ENCODE measurements at places on chromosomes 5 and 9.

DNA sequence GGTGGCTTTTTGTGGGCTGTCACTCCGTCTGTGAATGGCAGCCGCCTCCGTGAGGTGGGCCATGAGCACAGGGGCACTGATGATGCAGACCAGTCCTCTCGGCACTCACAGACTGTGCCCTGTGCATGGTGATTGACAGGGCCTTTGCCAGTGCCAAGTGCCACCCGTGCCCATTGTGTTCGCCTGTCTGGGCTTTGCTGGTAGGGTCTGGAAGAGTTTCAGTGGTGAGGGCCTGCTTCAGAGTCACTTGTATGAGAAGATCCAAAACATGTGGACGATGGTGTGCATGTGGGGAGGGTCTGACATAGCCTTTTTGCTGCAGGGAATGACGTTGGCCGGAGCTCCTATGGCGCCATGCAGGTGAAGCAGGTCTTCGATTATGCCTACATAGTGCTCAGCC lies 34.9 kb downstream of the TENT4A start:
- DNase-seq = no peak

GRCh38 chr5:98570010-98570409 lies 203.5 kb upstream of the RGMB start:
- no peak for DNase-seq

DNA sequence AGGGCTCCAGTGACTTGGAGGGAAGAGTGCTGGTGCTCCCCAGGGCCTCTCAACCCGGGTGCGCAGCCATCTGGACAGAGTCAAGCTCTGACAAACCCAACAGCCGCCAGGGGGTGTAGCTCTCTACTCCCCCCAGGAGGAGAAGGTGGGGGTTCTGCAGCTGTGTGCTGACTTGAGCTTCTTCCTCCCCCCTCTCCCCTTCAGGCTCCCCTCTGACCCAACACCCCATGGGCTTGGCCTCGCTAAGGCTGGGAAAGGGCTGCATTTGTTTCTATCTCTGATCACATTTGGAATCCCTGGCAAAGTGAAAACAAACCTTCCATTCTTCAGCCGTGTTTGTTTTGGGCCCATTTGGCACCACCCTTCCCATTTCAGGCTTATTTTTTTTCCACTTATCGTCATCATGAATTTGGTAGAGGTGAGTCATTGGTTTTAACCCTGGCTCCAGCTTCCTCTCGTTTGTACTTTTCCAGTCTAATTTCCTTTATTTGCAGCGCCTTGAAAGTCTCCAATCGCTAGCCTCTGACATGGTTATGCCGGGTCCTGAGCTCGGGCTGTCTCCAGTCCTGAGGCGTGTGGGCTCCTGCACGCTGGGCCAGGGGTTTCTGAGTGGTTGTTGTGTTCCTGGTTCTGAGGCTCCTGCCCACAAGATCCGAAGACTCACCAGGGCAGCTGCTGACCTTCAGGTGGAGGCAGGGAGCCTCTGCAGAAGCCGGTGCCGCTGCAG lies 36.1 kb downstream of the DAP start:
- DNase-seq = no peak

GRCh38 chr5:146463446-146463845 lies 16.3 kb downstream of the TCERG1 start:
- DNase-seq = no peak

GRCh38 chr5:77588175-77588574 lies 50.3 kb downstream of the OTP start:
- DNase-seq = no peak

DNA sequence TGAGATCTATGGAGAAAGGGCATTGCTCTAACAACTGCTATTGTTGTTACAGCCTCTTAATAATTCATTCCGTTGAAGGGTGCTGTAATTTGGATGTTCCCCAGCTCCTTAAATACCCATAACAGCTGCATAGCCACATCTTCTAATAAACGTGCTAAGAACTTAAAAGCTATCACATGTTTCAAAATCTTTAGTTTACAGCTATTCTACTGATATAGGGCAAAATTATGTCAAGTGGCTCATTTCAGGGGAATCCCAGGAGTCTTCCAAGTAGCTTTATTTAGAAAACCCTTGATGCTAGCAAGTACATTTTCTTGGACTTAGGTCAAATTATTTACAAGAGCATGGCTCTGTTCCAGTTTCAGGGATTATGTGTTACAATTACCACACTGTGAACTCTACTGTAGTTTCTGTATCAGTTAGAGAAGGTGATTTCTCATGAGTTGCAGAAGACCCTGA lies 990.4 kb upstream of the ACO1 start:
- DNase-seq = no peak

DNA sequence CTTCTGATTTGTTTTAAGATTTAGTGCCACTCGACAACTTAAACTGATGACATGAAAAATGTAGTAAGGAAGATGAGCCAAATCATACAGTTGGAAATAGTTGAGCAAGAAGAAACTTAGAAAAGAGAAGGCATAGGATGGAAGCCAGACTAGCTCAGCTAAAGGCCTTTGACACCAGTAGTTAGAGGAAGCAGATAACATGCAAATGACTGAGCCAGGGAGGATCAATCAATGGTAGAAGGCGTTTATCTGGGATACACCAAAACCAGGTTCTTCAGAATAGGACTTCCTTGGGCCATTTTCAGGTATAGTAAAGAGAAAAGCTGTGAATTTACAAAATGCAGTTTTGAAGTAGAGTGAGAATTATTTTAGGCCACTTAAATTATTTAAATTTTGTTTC lies 3.2 kb downstream of the TDRD7 start:
- peak; percentile 11 for DNase-seq

DNA sequence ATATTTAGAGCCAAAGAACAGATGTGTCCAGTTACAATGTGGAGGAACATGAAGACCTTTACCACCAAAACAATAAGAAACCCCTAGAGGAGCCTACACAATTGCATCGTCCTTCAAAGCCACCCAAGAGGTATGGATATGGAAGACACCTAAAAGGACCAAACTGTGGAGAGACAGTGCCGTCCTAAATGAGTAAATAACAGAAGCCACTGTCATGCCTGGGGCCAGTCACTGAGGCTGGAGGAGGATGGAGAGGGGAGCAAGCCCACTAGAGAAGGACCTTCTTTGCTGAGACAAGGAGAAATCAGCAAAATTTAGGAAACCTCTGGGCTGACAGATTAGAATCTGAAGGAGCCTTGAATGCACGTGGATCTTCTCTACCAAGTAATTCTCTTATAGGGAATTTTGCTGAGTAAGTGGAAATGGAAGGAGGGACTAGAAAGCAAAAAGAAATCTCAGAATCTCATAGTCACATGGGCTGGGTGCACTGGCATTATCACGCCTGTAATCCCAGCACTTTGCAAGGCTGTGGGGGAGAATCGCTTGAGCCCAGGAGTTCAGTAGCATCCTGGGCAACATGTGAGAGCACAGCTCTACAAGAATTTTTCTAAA lies 27.6 kb downstream of the PLEKHG4B start:
- DNase-seq = no peak

DNA sequence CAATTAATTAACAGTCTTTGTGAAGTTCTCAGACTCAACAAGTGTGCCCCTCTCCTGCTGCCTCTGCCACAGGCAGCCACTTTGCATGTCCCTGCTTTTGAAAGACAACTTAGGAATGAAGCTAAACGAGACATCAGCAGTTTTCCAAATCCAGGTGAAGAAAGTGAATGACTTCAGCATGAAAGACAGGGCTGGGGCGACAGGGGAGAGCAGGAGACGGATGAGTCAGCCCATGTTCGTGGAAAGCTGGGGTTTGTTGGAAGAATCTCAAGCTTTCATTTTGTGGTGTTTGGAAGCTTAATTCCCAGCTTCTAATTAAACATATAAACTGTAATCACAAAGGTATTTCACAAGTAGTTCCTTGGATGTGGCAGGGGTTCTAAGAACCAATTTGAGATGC lies 207.8 kb upstream of the MAP3K1 start:
- no peak for DNase-seq

DNA sequence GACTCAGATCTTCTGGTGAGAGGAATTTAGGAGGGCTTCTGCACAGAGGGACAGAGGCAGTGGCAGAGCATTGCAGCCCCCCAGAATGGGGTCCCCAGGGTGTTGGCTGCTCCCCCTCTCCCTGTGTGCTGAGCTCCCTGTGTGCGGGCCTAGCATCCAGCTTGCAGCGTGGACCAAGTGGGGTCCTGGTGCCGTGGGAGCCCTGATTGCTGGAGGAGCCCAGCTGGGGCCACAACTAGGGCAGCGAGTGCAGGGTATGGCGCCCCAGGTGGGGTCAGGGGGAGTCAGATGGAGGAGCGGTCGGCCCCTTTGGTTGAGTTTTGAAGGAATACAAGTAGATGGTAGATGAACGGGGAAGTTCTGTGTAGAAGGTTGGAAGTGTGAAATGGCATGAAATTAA lies 66.7 kb downstream of the TRIO start:
- DNase-seq = no peak

GRCh38 chr9:30628915-30629567 lies 1755.4 kb upstream of the ACO1 start:
- no peak for DNase-seq

DNA sequence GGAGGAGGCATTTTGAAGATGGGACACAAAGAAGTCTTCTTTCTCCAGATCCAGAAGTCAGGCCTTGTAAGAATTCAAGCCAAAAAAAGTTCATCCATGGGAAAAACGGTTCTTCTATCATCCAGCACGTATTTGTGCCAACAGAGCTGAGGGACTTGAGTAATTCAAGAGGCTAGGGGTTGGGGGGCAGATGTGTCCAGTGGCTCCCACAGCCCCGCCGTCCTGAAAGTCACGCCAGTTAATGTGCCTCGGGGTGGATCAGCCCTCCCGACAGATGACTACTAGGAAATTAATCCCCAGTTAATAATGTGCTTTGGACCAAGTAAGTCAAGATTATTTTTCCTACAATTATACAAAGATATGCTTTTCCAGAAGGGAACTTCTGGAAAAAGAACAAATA lies 23.4 kb downstream of the NREP start:
- no peak for DNase-seq

DNA sequence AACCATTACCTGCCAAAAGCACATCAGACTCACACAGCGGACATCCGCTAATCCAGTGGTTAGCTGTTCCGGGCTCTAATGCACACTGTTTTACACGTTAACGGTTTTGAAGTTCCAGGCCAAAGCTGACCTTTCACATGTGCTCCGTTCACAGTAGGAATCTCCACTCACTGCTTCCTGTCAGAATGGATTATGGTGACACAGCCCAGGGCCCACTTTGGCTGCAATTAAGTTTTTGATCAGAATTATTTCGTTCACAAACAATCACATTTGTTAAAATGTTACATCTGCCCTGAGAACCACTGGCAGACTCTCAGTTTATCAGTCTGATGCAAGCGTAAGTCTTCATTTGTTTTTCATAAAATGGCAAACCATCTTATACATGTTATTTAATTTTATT lies 30.2 kb upstream of the CATSPER3 start:
- no peak for DNase-seq
